ENCODE measurements at places on chromosomes 11 and 22.

GRCh38 chr11:47329987-47330931 lies 22.2 kb downstream of the MYBPC3 start:
- no peak for DNase-seq

- no peak for DNase-seq
Measured at GRCh38 chr22:35192129-35192918, 65.0 kb upstream of the HMGXB4 start.

- peak; percentile 86 for DNase-seq
Measured at GRCh38 chr11:2305140-2305778, 3.4 kb downstream of the TSPAN32 start.

- no peak for DNase-seq
Measured at GRCh38 chr11:29755474-29755873, 261.4 kb downstream of the KCNA4 start.

DNA sequence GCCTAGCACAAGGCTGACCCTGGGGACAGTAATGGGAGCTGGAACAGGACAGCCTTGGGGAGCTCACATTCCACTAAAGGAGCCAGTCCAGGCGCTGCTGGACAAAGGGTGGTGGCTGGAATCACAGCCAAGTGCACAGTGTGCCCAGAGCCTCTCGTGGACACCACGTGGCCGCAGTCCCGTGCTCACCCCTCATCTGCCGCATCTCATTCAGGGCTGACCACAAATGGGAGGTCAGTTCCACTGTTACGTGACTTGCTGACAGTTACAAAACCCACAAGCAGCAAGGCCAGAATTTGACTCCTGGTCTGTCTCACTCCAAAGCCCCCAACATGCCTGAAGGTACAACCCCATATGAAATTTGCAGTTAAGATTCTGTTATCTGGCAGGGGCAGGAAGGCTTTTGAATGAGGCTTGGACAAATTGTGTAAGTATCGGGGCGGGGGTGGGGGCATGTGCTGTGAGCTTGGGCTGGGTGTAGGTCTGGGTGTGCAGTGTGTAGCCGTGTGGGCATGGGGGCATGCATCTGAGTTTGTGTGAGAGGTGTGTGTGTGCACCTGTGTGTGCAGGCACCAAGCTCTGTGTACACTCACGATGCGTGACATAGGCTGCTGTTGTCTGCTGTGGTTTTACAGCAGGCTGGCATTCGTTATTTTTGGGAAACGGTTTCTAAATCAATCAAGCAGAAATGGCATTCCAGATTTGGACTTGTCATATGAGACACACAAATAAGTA lies 301.7 kb downstream of the BRD1 start:
- DNase-seq: no peak
